Ascending aorta (tissue), 2 donors: ENCODE measurements at places on chromosomes 7 and 10. TPM values are rescaled to one million over a fixed set of nuclear protein-coding genes. Genes with fewer than 3 reads are reported as not detected.

DNA sequence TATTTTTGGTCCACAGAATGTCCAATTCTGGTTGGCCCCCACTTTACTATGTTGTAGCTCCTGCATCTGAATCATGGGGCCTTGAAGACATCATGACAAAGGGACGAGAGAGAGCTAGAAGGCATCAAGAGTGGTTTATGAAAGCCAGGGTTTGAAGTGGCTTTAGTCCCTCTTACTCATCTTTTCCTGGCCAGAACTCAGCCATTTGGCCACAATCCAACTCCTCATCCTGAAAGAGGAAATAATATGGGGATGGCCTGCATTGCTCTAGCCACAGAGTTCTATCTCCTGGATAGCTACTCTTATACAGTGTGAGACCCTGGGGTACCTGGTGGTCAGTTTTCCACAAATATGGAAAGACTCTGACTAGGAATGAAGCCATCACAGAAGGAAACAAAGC lies 418.9 kb downstream of the XPNPEP1 start:
- H3K36me3 ChIP-seq: no peaks in the 10 kb centered on the region
- H3K4me1 ChIP-seq: no peaks in the 10 kb centered on the region
- no peaks in the 10 kb centered on the region for H3K27me3 ChIP-seq
- no peak overlapping the region for H3K4me3 ChIP-seq
- H3K27ac ChIP-seq: no peak overlapping the region

- DNase-seq: no peak
- H3K27me3 ChIP-seq: no peaks in the 10 kb centered on the region
- H3K4me3 ChIP-seq: no peak overlapping the region
- no peaks in the 10 kb centered on the region for H3K4me1 ChIP-seq
- H3K27ac ChIP-seq: no peak overlapping the region
Measured at GRCh38 chr7:2159176-2159520, 73.6 kb downstream of the MAD1L1 start.

- peaks cover 4% of the 10 kb centered on the region for H3K36me3 ChIP-seq
- H3K4me3 ChIP-seq: no peak overlapping the region
- H3K27ac ChIP-seq: no peak overlapping the region
- DNase-seq: no peak
- no peaks in the 10 kb centered on the region for H3K27me3 ChIP-seq
Measured at GRCh38 chr7:121235201-121235600, 93.6 kb upstream of the WNT16 start.

DNA sequence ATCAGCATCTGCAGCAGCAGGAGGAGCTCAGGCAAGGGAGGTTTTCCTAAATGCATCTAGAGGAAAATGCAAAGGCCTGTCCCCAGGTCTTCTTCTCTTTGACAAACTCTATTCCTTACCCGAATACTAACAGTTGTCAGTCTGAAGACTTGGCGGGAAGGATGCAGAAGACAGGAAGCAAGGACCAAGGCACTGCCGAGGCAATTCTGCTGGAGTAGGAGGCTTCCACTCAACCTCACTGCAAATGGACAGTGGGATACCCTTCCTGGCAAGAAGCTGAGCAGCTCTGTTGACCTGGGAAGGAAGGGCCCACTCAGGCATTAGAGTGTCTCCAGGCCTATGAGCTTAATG lies 373.0 kb downstream of the CCSER2 start:
- no peak overlapping the region for H3K27ac ChIP-seq
- no peaks in the 10 kb centered on the region for H3K4me1 ChIP-seq
- no peak overlapping the region for H3K4me3 ChIP-seq

DNA sequence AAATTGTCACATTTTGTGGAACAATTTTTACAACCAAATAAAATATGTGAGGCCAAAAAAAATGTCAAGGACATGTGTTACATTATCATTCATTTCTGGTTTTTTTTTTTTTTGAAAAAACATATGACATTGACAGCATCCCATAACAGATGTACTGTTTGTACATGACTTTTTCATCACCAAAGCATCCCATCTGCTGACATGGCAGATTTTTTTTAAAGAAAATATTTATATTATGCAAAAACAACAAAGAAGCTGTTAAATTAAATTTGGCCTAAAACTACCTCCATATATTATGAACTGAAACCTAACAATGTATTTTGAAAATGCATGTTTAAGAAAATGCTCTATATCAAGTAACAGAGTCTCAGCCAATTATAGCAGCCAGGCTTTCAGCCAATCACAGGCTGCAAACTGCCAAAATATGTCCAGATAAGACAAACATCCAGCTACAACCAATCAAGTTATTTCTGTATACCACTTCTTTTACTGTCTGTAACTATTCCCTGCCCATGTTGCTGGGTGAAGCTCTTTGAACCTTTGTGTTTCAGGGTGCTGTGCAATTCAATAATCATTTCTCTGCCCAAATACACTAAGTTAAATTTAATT lies 1111.8 kb downstream of the GRM8 start:
- H3K36me3 ChIP-seq: no peaks in the 10 kb centered on the region
- H3K4me3 ChIP-seq: no peak overlapping the region
- H3K27me3 ChIP-seq: no peaks in the 10 kb centered on the region

DNA sequence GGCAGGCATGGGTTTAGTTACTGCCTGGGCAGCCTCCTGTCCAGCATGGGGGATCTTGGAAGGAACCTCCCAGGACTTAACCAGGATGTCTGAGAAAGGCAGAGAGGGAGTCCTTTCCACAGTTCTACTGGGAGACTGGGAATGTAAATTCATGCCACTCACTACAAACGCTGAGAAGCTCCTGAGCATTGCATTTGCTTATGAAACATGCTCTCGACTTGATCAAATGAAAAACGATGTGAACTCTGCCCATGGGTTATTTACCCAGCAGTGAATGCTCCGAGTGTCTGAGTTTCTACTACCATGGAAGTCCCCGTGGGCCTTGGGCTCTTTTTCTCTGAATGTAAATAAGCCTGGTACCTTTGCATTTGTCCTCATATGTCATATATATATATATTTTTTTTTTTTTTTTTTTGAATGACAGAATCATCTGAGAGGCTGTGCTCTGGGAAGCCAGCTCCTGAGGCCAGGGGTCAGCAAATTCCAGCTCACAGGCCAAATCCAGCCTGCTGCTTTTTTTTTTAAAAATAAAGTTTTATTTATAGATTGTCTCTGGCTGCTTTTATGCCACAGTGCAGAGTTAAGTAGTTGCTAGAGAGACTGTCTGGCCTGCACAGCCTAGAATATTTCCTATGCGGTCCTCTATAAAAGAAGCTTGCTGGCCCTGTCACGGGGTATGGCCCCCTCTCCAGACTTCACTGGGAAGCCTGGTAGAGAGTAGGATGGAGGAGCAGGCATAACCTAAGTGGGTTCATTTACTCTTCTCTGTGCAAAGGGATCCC lies 21.4 kb upstream of the RAPGEF5 start:
- H3K27ac ChIP-seq: no peak overlapping the region
- no peaks in the 10 kb centered on the region for H3K4me1 ChIP-seq
- no peaks in the 10 kb centered on the region for H3K27me3 ChIP-seq
- H3K4me3 ChIP-seq: no peak overlapping the region
- DNase-seq: no peak

- H3K27ac ChIP-seq: no peak overlapping the region
- H3K27me3 ChIP-seq: no peaks in the 10 kb centered on the region
- no peaks in the 10 kb centered on the region for H3K4me1 ChIP-seq
- no peak for DNase-seq
- H3K36me3 ChIP-seq: no peaks in the 10 kb centered on the region
Measured at GRCh38 chr7:73810998-73811360, 19.8 kb upstream of the CLDN4 start.

DNA sequence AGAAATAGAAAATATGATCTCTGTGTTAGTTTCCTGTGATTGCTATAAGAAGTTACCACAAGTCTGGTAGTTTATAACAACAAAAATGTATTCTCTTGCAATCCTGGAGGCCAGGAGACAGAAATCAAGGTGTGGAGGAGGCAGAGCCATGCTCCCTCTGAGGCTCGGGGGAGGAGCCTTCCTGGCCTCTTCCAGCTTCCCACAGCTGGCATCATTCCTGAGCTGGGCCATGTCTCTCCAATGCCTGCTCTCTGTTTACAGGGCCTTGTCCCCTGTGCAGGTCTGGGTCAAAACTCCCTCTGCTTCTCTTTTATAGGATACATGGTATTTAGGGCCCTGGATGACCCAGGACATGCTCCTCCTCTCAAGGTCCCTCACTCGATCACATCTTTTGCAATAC lies 81.3 kb upstream of the RET start:
- H3K27ac ChIP-seq: no peak overlapping the region
- H3K27me3 ChIP-seq: no peaks in the 10 kb centered on the region
- no peaks in the 10 kb centered on the region for H3K4me1 ChIP-seq
- H3K36me3 ChIP-seq: no peaks in the 10 kb centered on the region

GRCh38 chr7:108089381-108089780 lies 40.8 kb downstream of the LAMB4 start:
- no peak for DNase-seq
- no peak overlapping the region for H3K4me3 ChIP-seq
- no peaks in the 10 kb centered on the region for H3K27me3 ChIP-seq
- H3K4me1 ChIP-seq: peaks cover 4% of the 10 kb centered on the region

- H3K4me3 ChIP-seq: no peak overlapping the region
- peaks cover 21% of the 10 kb centered on the region for H3K36me3 ChIP-seq
- H3K27ac ChIP-seq: no peak overlapping the region
- DNase-seq: peak; percentile 59
Measured at GRCh38 chr7:2724453-2725177, 36.6 kb downstream of the AMZ1 start.

DNA sequence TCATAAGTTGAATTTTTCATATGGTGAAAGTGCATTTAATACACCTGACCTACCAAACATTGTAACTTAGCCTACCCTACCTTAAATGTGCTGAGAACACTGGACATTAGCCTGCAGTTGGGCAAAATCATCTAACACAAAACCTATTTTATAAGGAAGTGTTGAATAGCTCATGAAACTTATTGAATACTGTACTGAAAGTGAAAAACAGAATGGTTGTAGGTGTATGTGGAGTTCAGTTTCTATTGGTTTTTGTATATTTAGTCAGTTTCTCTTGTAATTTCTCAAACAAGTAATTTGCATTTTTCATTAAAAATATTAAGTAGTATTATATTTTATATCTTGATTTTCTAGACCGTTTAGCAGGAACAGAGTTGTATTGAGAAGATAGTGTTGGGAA lies 15.3 kb downstream of the CCDC7 start:
- no peaks in the 10 kb centered on the region for H3K4me1 ChIP-seq
- H3K36me3 ChIP-seq: peaks cover 6% of the 10 kb centered on the region
- H3K4me3 ChIP-seq: no peak overlapping the region
- H3K27me3 ChIP-seq: no peaks in the 10 kb centered on the region
- no peak overlapping the region for H3K27ac ChIP-seq

DNA sequence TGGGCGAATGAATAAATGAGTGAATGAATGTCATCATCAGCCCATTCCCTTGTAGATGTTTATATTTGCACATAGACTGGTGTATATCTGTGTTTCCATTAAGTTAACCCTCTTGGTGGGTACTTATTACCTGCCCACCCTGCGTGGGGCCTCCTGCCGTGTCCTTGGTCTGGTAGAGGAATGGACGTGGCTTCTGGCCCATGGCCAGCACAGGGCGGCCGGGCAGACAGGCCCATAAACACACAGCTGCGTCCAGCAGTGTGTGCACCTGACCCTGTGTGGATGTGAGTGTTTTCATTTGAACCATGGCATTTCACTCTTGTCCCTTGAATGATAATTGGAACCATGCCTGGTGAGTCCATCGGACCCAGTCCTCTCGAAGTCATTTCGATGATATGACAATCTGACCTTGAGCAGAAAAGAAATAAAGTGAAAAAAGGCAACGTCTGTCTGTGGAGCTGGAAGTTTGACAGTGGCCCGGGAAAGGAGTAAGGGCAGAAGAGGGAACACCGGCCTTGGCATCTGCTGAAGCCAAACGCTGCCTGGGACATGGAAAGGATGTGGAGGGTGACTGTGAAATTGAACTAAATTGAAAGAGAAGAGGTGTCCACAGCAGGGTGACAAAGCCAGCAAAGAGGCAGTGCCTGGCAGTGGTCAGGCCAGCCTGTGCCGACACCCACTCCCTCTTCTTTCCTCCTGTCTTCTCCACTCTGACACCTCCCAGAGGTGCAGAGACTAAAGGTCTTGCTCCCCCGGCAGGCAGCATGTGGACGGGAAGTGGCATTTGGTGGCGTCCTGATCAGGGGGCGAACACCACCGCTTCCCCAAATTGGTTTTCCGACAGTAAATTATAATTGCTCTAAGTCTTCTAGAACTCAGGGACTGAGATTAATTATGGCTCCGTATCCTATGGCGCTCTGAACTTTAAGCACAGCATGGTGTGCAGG lies 199.0 kb upstream of the ZMIZ1 start:
- H3K4me1 ChIP-seq: no peaks in the 10 kb centered on the region
- no peak overlapping the region for H3K27ac ChIP-seq
- no peaks in the 10 kb centered on the region for H3K27me3 ChIP-seq
- no peak for DNase-seq
- no peaks in the 10 kb centered on the region for H3K36me3 ChIP-seq
- no peak overlapping the region for H3K4me3 ChIP-seq

DNA sequence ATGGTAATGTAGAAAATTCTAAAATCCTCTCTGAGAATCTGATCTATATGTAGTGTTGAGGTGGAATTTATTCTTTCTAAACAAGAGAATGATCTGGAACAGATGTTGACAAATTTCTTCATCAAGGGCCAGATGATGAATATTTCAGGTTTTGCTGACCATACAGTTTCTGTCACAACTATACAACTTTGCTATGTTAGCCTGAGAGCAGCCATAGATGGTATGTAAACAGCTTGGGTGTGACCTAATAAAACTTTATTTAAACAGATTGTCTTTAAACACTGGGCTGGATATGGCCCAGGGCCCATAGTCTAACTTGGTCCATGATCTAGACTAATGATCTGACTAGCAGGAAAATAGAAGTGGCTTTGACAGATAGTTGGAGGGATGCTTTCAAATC lies 213.6 kb upstream of the CELF2 start:
- peak overlapping the region; percentile 71 for H3K27ac ChIP-seq
- no peak overlapping the region for H3K4me3 ChIP-seq
- H3K36me3 ChIP-seq: no peaks in the 10 kb centered on the region
- peaks cover 45% of the 10 kb centered on the region for H3K4me1 ChIP-seq

DNA sequence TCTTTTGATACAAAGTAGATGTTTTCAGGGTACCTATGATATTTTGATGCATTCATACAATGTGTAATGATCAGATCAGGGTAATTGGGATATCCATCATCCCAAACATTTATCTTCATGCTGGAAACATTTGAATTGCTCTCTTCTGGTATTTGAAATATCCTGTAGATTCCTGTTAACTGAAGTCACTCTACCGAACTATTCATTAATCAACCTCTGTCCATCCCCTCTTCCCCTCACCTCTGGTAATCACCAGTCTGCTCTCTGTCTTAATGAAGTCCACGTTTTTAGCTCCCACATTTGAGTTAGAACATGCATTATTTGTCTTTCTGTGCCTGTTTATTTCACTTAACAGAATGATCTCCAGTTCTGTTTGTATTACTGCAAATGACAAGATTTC lies 11.3 kb downstream of the MTG1 start:
- no peaks in the 10 kb centered on the region for H3K27me3 ChIP-seq
- H3K27ac ChIP-seq: no peak overlapping the region
- no peaks in the 10 kb centered on the region for H3K4me1 ChIP-seq
- no peak for DNase-seq
- H3K36me3 ChIP-seq: peaks cover 33% of the 10 kb centered on the region
- no peak overlapping the region for H3K4me3 ChIP-seq

The CDHR3 gene
- 5.7 TPM for total RNA-seq

The NPC1L1 gene
- total RNA-seq: not detected

The SLC18A2 gene
- total RNA-seq: not detected

The CAMK1D gene
- total RNA-seq: 4.2 TPM

The OPN4 gene
- not detected for total RNA-seq

The HOXA6 gene
- total RNA-seq: 15.3 TPM

The MGAM2 gene
- total RNA-seq: not detected

The NKX1-2 gene
- not detected for total RNA-seq

The GTF2IRD1 gene
- 7.5 TPM for total RNA-seq

The TMEM270 gene
- not detected for total RNA-seq

The CLDN15 gene
- 27.7 TPM for total RNA-seq
